Activated T-cell treated with anti-CD3 and anti-CD28 coated beads, Interleukin-2, amount 50 U/mL, for 72 hours (primary cell): ENCODE measurements at places on chromosomes 1 and 21. TPM values are rescaled to one million over a fixed set of nuclear protein-coding genes. Genes with fewer than 3 reads are reported as not detected.

DNA sequence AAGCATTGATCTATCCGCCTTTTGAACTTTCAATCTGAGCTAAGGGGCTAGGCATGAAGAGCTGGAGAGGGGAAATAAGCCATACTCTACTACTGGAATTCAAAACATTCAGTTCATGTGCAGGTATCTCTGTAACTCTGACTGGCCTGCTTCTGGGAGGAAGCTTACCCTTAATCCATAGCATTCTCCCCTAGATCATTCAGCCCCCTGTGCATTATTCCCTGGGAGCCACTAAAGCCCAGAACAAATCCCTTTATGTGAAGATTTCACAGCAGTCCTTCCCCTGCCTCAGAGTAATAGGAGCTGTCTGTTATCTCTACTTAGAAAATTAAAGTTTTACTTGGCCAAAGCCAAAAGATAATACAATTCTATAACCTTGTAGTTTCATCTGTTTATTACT is 300.7 kb downstream of the SEC16B start:
- H3K4me1 ChIP-seq, result no peaks in the 10 kb centered on the region
- H3K36me3 ChIP-seq, result no peaks in the 10 kb centered on the region
- H3K4me3 ChIP-seq, result no peak overlapping the region
- no peak overlapping the region for H3K27ac ChIP-seq

DNA sequence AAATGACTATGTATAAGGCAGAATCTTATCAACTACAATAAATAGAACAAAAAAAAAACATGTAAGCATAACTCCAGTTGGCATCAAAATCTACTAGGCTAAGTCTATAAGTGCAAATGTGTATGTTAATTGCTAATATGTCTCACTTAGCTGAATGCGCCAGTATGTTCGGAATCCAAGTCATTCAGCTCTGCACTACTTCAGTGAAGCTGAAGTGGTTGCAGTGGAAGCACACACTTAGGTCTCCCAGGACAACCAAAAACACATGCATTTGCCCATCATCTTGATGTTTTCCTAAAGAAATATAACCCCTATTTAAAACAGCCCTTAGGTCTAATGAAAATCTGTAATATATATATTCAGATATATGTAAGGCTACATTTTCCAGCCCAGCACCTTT is 41.0 kb upstream of the RGS2 start:
- no peak overlapping the region for H3K27ac ChIP-seq
- peaks cover 21% of the 10 kb centered on the region for H3K27me3 ChIP-seq
- no peak overlapping the region for H3K4me3 ChIP-seq

DNA sequence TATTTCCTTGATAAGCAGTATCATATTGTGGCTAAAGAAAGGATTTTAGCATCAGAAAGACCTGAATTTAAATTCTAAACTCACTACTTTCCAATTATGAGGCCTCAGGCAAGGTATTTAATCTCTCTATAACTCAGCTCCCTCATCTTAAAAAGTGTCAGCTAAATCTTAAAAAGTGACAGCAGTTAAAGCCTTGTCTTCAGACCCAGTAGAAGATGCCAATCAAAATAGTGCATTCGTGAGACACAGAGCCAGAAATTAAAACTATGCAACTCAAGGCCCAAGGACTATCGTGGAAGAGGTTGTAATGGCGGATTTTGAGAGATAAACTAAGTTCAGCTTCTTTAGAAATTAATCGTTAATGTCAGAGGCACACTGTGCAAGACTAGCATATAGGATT is 677.5 kb upstream of the BRINP3 start:
- no peak overlapping the region for H3K27ac ChIP-seq
- H3K36me3 ChIP-seq, result no peaks in the 10 kb centered on the region
- no peaks in the 10 kb centered on the region for H3K27me3 ChIP-seq
- no peaks in the 10 kb centered on the region for H3K4me1 ChIP-seq
- no peak overlapping the region for H3K4me3 ChIP-seq
- no peak for DNase-seq

DNA sequence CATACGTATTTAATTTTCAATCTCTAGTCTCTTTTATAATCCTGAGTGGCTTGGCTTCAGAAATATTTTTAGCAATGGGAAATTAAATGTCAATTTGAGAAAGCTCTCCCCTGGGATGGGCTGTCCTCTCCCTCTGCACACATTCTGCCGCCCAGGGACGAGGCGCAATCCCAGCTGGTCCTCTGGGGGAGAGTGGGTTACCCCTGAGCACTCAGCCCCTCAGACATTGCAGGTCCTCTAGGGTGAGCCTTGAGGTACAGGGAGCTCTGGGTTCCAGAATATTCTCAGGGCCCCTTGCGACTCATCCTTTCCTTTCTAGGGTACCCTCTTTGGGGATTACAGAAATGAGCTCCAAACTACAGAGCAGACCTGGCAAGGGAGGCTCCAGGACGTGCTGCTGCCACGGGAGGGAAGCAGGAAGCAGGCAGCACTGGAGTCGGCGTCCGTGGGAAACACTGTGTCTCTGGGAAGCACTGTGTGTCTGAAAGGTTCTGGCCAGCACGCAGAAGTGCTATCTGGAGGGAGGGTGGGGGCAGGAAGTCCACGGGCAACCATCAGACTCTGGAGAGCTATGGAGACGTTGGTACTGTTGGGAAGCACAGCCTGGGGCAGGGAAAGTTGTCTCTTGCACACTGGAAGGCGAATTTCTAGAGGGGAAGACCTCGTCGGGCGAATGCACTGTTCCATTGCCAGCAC is 343.3 kb upstream of the VAMP3 start:
- no peaks in the 10 kb centered on the region for H3K36me3 ChIP-seq
- H3K4me3 ChIP-seq, result no peak overlapping the region
- H3K27me3 ChIP-seq, result no peaks in the 10 kb centered on the region
- no peak for DNase-seq

DNA sequence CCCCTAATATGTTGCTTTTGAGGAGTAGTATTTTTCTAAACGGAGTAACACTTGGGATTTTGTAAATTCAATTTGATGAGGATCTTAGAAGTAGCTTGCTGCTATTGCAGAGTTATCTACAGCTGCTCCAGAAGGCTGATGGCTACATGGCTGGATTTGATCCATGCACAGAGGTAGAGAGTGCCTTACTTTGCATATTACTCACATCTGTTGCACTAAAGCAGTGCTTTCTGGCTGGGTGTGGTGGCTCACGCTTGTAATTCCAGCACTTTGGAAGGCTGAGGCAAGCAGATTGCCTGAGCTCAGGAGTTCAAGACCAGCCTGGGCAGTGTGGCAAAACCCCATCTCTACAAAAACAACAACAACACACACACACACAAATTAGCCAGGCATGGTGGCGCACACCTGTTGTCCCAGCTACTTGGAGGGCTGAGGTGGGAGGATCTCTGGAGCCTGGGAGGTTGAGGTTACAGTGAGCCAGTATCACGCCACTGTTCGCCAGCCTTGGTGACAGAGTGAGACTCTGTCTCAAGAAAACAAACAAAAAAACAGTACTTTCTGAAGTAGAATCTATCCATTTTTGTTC is 24.6 kb downstream of the RALGPS2 start:
- no peaks in the 10 kb centered on the region for H3K27me3 ChIP-seq
- no peak for DNase-seq
- H3K4me3 ChIP-seq, result no peak overlapping the region
- no peaks in the 10 kb centered on the region for H3K36me3 ChIP-seq
- H3K27ac ChIP-seq, result no peak overlapping the region

DNA sequence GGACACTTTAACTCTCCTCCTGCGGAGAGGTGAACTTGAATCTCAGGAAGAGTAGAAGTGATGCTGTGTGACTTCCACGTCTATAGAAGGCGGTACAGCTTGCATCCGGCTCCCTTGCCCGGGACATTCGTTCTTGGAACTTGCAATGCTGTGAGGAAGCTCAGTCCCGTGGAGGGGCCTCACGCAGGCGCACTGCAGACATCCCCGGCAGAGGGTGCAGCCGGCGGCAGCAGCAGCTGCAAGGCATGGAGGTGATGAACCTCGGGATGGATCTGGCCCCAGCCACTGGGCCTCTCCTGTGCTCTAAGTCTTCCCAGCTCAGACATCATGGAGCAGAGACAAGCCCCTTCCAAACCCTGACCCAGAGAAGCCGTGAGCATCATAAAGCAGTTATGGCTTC is 61.8 kb upstream of the SOD1 start:
- no peak for DNase-seq
- no peaks in the 10 kb centered on the region for H3K4me1 ChIP-seq
- no peaks in the 10 kb centered on the region for H3K36me3 ChIP-seq
- H3K27me3 ChIP-seq, result no peaks in the 10 kb centered on the region
- H3K4me3 ChIP-seq, result no peak overlapping the region
- no peak overlapping the region for H3K27ac ChIP-seq

DNA sequence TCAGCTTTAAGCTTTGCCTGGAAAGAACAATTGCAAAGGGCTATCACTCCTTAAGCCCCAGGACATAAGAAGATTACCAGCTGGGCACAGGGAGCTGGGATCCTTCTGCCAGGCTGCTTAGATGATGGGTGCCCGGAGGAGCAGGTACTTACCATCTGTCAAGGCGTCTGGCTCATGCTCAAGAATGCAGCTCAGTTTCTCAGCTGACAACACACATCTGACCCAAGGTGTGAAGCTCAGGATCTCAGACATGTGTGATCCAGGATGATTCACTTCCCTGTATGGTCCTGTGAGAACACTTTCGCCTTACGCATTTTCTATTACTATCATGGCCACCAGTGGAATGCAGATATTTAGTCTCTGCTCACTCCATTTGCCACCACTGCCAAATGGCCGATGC is 14.7 kb upstream of the DISC1 start:
- H3K4me3 ChIP-seq, result no peak overlapping the region
- no peak overlapping the region for H3K27ac ChIP-seq
- H3K27me3 ChIP-seq, result no peaks in the 10 kb centered on the region
- peaks cover 40% of the 10 kb centered on the region for H3K4me1 ChIP-seq

- H3K27ac ChIP-seq, result no peak overlapping the region
- H3K36me3 ChIP-seq, result peaks cover 13% of the 10 kb centered on the region
- DNase-seq, result peak; percentile 46
- no peaks in the 10 kb centered on the region for H3K27me3 ChIP-seq
Measured at GRCh38 chr1:86914998-86915736, 732 bp downstream of the HS2ST1 start.

DNA sequence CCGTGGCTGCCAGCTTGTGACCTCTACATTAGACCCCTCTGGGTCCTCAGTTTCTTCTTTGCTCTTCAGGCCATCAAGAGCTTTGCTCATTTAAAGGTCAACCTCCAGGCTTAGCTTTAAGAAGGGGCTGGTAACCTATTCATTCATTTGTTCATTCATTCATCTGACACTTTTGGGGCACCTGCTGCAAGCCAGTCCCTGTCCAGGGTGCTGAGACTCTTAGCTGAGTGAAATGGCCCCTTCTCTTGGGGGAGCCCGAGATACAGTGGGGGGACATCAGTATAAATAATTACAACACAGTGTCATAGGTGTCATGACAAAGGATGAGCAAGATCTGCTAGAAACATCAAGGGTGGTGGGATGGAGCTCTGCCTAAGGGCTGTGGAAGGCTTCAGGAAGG is 10.5 kb upstream of the TTC4 start:
- no peaks in the 10 kb centered on the region for H3K4me1 ChIP-seq
- H3K27ac ChIP-seq, result no peak overlapping the region
- no peak overlapping the region for H3K4me3 ChIP-seq

DNA sequence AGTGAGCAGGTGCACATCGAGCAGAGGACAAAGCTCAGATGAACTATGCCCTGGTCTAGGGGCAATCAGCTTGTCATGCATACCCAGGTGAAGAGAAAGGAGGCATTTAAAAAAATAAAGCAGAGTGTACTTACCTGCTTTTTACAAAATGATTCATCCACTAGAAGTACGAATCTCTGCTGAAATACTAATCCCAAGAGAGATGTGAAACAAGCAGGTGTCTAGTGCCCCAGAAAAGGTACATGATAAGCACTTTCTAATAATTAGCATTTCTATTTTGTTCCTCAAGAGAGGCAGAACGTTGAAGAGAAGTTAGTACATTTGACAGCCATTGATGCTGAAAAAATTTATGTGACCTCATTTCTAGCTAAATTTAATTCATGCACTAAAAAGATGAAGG is 31.1 kb downstream of the CHODL start:
- DNase-seq, result no peak
- no peaks in the 10 kb centered on the region for H3K36me3 ChIP-seq
- no peaks in the 10 kb centered on the region for H3K27me3 ChIP-seq
- no peaks in the 10 kb centered on the region for H3K4me1 ChIP-seq
- H3K4me3 ChIP-seq, result no peak overlapping the region
- H3K27ac ChIP-seq, result no peak overlapping the region

GRCh38 chr1:64378826-64379225 is 91.1 kb upstream of the CACHD1 start:
- no peak overlapping the region for H3K4me3 ChIP-seq
- DNase-seq, result no peak
- H3K27ac ChIP-seq, result no peak overlapping the region
- no peaks in the 10 kb centered on the region for H3K36me3 ChIP-seq
- no peaks in the 10 kb centered on the region for H3K4me1 ChIP-seq

- no peaks in the 10 kb centered on the region for H3K36me3 ChIP-seq
- H3K4me3 ChIP-seq, result no peak overlapping the region
- H3K27ac ChIP-seq, result no peak overlapping the region
- DNase-seq, result peak; percentile 5
- peaks cover 11% of the 10 kb centered on the region for H3K4me1 ChIP-seq
Measured at GRCh38 chr1:119372503-119373086, 4.0 kb downstream of the HAO2 start.

DNA sequence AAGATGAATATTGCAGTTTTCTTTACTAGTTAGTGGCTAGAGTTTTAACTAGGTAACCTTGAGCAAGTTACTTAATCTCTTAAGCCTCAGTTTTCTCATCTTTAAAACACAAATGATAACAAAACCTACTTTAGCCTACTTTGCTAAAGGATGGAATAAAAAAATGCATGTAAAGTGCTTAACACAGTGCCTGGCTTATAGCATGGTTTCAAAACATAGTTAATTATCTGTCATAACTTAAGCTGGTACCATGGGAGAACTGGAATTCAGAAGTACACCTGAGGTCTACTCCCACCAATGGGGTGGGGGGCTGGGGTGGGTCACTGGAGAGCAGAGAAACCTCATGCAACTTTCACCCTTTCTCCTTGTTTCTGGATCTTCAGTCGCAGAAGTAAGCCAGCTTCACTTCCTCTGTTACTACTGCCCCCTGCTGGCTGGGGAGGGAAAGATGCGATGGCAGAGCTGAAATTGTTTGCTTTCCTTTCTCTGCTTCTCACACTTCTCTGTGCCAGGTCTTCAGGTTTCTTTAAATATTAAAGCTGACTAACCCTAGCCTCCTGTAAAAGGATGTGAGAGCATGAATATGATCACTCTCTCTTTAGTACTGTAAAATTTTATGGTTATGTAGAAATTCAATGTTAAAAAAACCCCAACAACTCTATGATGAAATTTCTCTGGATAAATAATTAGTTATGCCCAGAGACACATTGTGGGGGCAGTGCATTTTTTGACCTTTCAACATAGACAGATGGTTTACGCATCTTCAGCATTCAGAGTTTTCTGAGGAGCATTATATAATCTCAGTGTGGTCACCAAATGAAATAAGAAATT is 324.2 kb downstream of the HLX start:
- peak; percentile 81 for DNase-seq
- no peaks in the 10 kb centered on the region for H3K4me1 ChIP-seq
- H3K36me3 ChIP-seq, result no peaks in the 10 kb centered on the region
- H3K27me3 ChIP-seq, result peaks cover 7% of the 10 kb centered on the region

The GJA8 gene
- not detected for total RNA-seq

The OR6K2 gene
- total RNA-seq, result not detected
